RKO (cell line): ENCODE measurements at places on chromosomes 2 and 18.
A peak's percentile ranks its signal among the peaks of the same experiment; 100 is the strongest.

GRCh38 chr2:168587307-168587706 is 131.2 kb downstream of the CERS6 start:
- no peak for DNase-seq

DNA sequence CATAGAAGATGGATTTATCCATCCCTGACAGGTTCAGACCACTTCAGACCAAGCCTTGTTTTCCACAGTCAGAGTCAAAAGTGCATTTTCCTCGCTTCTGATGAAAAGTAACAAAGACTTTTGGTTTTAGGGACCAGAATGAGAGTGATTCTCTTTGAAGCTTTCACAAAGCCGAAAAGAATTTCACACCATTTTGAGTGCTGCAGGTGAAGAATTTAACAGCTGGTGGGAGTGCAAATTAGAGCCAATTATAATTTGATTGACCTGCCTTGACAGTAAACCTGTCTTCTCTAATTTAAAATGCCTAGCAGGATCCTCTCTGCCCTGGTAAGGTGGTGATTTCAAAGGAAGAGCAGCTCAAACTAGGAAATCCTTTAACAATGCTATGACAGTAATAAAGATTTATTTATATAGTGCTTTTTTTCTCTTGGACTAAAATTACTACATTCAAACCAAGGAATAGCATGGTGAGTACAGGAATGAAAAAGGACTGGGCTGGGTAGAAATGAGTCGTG is 241.6 kb downstream of the HRH4 start:
- DNase-seq, result no peak

- DNase-seq, result no peak
Measured at GRCh38 chr2:57370882-57371585, 675.6 kb upstream of the VRK2 start.

GRCh38 chr2:241720560-241720959 is 13.9 kb upstream of the D2HGDH start:
- no peak for DNase-seq

DNA sequence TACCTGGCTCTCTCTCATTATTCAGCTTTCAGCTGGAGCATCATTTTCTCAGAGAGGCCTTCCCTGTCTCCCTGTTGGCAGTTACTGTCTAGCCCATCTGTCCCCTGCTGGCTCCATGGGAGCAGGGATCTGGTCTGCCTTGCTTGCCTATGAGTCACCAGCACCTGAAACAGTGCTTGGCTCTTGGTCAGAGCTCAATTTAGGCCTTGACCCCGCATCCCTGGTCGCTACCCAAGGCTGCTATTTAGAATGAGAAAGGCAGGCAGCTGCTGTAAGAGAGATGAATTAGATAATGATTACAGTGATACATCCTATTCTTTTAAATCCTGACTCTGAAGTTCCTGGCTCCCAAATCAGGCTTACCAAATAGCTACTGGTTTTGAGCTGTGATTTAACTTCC is 32.9 kb downstream of the KCNE4 start:
- DNase-seq, result no peak

DNA sequence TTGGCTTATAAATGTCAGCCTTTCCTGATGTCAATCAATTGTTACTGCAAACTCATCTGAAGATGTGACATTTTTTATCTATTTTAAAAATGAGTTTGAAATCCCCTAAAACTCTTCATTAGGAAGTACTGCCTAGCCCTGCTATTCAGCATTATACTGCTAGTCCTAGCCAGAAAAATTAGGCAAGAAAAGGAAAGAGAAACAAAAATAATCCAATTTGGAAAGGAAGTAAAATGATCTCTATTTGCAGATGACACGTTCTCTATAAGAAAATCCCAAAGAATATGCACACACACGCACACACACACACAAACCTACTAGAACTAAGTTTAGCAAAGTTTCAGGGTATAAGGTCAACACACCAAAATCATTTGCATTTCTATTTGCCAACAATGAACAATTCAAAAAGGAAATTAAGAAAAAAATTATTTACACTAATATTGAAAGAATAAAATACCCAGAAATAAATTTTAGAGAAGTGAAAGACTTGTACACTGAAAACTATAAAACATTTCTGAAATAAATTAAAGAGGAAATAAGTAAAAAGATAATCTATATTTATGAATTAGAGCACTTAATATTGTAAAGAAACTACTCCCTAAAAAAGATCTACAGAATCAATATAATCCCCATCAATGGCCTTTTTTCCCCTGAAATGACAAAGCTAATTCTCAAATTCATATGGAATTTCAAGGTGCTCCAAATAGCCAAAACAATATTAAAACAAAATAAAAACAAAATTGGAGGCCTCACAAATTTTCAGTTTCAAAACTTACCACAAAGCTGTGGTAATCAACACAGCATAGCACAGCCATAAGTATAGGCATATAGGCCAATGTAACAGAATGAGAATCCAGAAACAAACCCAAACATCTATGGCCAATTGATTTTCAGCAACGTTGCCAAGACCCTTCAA is 433.7 kb upstream of the TRIB2 start:
- DNase-seq, result no peak

DNA sequence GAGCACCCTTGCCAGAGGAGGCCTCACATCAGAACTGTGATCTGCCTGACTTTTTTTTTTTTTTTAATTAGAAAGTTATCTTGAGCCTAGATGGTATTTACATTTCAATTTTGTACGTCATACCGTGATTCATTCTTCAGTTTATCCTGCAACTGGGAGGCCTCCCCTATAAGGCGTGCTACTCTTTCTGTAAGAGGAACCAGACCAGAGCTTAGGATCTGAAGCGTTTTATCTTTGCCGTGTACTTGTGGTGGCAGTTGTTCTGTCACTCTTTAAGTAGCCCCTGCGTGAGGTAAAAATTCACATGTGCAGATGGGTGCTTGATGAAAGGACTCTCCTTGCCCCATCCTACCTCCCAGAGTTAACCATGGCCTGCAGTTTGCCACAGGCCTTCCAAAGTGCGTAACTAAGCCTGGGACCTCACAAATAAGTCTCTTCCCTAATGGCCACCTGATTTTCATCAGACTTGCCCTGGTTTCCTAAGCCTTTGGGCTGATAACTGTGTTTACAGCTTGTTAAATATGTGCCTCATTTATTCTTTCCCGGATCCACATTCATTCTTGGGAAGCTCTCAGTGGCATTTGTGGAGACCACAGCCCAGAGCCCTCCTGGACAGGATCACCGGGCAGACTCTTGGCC is 96.0 kb downstream of the MTCL1 start:
- DNase-seq, result no peak

DNA sequence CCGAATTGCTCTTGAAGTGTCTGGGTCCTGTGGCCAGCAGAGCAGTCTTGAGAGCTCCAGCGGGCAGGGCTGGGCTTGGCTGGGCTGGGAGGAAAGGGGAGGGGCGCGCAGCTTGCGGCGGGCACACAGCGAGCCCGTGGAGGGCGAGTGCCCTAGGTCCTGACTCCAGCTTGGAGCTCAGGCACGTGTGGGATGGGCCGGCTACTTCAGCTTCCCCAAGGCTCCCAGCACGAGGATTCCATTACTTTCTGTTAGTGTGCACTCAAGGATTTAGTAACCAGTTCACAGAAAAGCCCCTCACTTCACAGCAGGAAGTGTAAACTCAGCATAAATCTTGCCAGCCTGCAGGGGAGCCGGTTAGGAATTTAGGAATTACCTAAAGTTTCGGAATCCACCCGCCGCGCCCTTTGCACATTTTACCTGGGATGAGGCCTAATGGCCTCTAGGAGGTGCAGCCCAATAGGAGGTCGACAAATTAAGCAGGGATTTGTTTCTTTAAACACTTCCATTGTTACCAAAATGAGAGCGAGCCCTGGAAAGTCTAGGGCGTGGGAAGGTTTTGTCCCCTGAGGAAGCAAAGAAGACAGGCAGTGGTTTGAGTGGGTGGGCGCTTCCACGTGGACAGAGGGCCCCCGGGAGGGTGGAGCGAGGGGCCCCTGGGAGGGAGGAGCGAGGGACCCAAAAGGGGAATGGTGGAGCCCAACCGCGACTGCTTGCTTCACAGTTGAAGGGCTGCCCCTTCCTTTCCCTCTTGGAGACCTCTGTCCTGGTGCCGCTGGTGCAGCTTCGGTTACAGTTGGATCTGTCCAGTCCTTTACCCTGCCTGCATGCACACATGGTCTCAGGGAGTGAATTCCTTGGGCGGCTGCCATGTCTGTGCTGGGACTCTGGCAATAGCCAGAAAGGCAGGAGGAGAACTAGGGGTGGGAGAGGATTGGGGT is 93.3 kb downstream of the CTAGE1 start:
- DNase-seq, result no peak

DNA sequence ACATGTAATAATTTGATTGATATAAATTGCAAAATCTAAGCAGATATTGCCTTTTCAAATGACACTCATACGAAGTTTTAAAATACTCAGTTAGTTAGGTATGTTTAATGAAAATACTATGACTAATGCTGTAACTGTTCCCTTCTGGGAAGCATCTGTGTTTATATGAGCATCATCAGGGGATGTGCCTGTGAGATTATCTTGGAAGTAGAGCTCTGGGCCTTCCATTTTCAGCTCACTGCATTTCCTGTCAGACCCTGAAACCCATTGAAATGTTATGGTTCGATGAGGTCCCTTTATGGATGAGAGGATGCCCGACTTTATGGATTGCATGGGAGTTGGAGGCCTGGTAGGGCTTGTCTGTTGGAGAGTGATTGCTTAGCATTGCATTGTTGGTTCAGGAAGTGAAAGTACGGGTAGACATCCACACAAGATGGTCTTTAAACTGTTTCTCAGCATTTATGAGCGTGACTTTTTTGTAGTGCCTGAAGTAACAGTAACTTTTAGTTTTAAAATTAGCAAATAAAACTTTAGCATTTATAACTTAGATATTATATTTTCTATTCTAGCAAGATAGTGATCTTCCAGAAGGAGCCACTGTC is 28.7 kb downstream of the ELP2 start:
- DNase-seq, result no peak

- DNase-seq, result no peak
Measured at GRCh38 chr18:69638056-69638455, 237.4 kb downstream of the DOK6 start.

- no peak for DNase-seq
Measured at GRCh38 chr2:214679736-214680135, 129.7 kb downstream of the BARD1 start.

DNA sequence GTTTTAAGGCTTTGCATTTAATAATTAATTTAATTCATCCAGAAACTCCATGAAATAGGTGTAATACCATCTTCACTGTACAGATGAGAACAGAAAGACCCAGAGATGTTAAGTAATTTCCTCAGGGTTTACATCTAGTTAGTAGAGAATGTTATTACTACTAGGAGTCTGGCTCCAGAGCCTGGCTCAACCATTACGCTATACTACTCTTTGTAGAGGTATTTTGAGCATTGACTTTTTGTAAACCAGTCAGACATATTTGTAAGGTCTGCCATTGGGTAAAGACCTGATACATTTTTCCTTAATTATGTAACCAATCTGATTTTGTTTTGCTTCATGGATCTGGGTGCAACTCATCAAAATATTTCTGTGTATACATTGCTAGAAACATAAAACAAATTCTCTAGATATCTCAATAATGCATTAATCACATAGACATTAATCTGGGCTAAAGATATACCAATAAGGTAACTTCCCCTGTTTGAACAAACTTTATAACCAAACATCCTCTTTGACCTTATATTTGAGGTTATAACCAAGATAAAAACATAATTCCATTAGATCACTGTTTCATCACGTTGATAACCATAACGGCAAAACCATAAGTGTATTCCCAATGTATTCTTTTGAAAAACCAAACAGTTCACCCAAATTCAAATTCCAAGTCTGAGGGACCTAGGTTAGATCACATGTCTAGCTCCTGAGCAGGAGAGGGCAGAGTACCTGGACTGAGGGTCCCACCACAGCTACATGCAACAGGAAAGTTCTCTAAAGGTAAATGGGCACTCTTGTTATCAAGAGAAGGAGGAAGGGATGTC is 135.0 kb downstream of the IKZF2 start:
- DNase-seq, result no peak

DNA sequence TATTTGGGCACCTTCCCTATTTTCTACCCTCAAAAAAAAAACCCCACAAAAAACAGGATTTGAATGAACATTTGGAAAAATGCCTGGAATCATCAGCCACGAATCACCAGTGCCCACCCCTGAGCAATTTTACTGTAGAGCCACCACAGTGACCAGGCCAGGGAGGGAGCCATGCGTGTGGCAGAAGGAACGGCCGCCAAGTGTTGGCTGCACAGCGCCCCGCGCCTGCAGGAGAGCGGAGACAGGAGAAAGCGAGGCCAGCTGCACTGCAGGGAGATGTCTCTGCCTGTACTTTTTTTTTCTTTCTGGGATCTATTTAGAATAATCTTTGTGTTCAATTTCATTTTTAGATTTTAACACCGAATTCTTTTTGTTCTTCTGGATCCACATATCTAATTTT is 269.3 kb upstream of the RAB12 start:
- no peak for DNase-seq

GRCh38 chr2:60316381-60317033 is 236.9 kb downstream of the BCL11A start:
- no peak for DNase-seq

- peak; percentile 4 for DNase-seq
Measured at GRCh38 chr2:236969767-236970655, 115.7 kb upstream of the COPS8 start.

DNA sequence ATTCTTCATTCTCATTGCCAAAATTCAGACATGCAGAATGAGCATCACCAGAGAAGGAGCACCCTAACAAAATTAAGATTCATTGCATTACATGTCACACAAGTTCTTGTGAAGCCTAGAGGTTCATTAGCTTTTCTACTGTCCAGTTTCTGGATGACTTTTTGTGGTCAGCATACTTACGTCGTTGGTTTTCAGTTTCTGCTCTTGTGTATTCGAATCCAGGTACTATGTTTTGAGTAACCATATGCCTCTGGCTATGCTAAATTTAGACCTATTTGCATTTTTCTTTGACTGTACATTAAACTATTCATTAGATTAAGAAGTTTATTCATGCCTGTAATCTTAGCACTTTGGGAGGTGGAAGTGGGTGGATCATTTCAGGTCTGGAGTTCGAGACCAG is 251.3 kb downstream of the PARD3B start:
- no peak for DNase-seq

DNA sequence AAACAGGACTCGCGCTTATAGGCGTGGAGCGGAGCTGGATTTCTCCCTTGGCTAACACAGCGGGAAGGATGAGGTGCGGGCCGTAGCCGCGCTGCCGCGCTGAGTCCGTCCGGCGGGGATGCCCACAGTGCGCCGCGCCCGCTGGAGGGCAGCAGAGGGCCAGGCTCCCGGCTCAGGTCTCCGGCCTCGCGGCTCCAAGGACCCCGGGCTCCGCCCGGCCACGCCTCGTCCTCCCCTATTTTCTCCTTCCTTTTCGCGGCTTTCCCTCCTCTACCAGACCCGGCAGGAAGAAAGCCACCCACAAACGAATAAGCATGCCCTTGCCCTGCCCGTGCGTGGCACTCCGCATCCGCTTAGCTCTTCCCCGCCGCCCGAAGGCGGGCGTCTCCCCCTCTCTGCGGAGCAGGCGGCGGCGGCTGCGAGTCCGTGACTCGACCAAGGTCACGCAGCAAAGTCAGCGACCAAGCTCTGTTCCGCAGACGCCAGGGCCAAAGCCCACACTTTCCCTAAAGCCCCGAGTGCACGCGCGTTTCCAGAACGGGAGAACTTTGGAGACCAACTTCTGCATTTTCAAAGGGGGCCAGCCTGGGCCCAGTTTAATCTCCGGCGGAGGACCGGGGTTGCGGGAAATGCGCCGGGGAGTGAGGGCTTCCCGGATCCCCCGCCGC is 48.5 kb downstream of the KCNIP3 start:
- peak; percentile 82 for DNase-seq
